Activated T-helper 2 cell treated with anti-CD3 and anti-CD28 coated beads, Interferon-gamma antibody, Interleukin-2, Interleukin-4, amounts not matched to agents 10 μg/mL and 5 μg/mL and 100 μg/mL, durations not matched to agents 14 hours and 24 hours and 36 hours (primary cell): ENCODE measurements at places on chromosomes 12 and 14.

DNA sequence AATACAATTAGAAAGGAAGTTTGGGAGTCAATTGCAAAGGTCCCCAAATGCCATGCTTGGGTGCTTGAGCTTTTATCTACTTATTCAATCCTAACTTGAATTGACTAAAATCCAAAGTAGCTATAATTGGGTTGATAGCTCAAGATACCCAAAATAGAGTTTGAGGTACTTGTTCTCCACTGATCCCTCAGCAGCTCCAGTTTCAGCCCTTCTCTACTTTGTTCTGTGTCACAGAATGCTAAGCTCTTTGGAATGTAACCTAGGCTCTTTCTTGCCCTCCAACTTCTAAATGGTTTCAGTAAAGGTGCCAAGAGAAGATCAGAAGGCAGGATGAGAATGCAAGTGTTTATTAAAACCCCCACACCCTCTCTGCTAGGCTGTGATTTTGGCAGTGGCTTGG is 251.4 kb upstream of the CLEC14A start:
- no peak overlapping the region for H3K4me3 ChIP-seq
- H3K4me1 ChIP-seq = no peaks in the 10 kb centered on the region
- DNase-seq = no peak
- no peaks in the 10 kb centered on the region for H3K27me3 ChIP-seq

- H3K36me3 ChIP-seq = no peaks in the 10 kb centered on the region
- H3K4me3 ChIP-seq = no peak overlapping the region
- H3K27me3 ChIP-seq = peaks cover 7% of the 10 kb centered on the region
- H3K27ac ChIP-seq = no peak overlapping the region
Observed at GRCh38 chr12:95096378-95096777, 23.0 kb upstream of the NR2C1 start.

GRCh38 chr14:39469094-39469710 is 37.0 kb upstream of the FBXO33 start:
- H3K4me1 ChIP-seq = peaks cover 2% of the 10 kb centered on the region
- no peak overlapping the region for H3K27ac ChIP-seq
- DNase-seq = no peak
- H3K27me3 ChIP-seq = peaks cover 10% of the 10 kb centered on the region

DNA sequence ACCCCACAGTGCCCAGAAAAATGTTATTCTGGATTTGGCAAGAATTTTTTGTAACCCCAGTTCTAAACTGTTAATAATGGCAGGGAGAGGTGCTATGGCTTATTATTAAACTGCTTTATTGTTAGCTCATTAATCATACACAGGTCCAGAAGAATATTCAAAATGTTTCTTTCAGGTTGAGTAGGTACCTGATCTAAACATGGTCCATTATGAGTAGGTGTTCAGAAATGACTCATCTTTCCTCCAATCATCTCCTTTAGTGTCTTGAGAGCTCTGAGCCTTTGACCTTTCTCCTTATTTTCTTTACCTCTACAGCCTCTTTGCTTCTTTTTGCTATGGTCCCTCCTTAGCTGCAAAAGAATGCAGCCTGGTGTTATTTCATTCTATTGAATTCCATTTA is 211.0 kb upstream of the GARIN6 start:
- peaks cover 12% of the 10 kb centered on the region for H3K4me1 ChIP-seq
- H3K4me3 ChIP-seq = no peak overlapping the region
- no peaks in the 10 kb centered on the region for H3K36me3 ChIP-seq

- H3K27ac ChIP-seq = no peak overlapping the region
- H3K4me1 ChIP-seq = peaks cover 2% of the 10 kb centered on the region
- no peak overlapping the region for H3K4me3 ChIP-seq
- no peaks in the 10 kb centered on the region for H3K27me3 ChIP-seq
- DNase-seq = no peak
Observed at GRCh38 chr12:67148265-67148664, 120.9 kb upstream of the CAND1 start.

- peaks cover 27% of the 10 kb centered on the region for H3K27me3 ChIP-seq
- no peak overlapping the region for H3K27ac ChIP-seq
- peak overlapping the region; percentile 63 for H3K4me3 ChIP-seq
- H3K4me1 ChIP-seq = peaks cover 6% of the 10 kb centered on the region
Observed at GRCh38 chr12:49967777-49968250, 4.9 kb upstream of the AQP6 start.

DNA sequence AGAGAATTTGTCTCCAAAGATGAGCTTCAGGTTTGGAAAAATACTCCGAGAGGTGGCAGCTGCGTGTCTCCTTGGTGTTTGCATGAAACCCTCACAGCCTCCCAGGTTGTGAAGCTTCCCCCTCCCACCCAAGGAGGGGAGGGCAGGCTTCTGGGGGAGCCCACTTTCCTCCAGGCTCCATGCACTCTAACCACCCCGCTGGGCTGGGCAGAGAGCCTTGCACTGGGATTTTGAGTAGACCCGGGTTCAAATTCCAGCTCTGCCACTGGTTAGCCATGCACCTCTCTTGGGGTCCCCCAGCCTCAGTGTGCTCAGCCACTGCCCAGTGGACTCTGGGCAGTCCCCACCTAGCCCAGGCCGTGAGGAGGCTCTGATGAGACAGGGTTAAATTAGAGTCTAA is 4.3 kb upstream of the DLK1 start:
- H3K27ac ChIP-seq = no peak overlapping the region
- H3K4me1 ChIP-seq = no peaks in the 10 kb centered on the region
- H3K27me3 ChIP-seq = peaks cover 19% of the 10 kb centered on the region
- H3K36me3 ChIP-seq = no peaks in the 10 kb centered on the region

GRCh38 chr12:80717856-80718255 is 1.1 kb downstream of the MYF5 start:
- peaks cover 32% of the 10 kb centered on the region for H3K27me3 ChIP-seq
- H3K4me1 ChIP-seq = no peaks in the 10 kb centered on the region
- no peak for DNase-seq
- no peak overlapping the region for H3K27ac ChIP-seq
- H3K4me3 ChIP-seq = no peak overlapping the region

GRCh38 chr14:55547650-55548315 is 32.2 kb upstream of the KTN1 start:
- peaks cover 1% of the 10 kb centered on the region for H3K4me1 ChIP-seq
- H3K4me3 ChIP-seq = no peak overlapping the region
- no peaks in the 10 kb centered on the region for H3K36me3 ChIP-seq
- peaks cover 7% of the 10 kb centered on the region for H3K27me3 ChIP-seq
- no peak overlapping the region for H3K27ac ChIP-seq

DNA sequence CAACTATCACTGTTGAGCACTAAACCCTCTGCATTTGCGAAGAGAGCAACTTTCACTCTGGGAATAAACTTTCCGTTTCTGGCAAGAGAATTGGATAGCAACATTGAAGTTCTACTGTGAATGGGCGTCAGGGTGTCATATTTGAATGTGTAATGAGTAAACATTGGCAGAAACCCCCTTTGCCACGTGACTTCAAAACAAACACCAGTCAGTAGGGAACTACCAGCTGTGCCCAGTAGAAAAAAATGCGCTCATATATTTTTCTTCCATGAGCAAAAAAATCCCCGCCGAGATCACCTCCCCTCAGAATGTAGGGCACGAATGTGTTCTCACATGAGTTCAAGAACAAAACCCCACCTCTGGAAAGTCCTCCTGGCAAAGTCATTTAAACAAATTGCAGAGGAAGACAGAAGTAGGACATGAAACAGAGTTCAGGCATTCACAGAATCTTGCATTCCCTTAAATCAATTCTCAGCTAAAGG is 80.6 kb downstream of the BTG1 start:
- H3K27me3 ChIP-seq = no peaks in the 10 kb centered on the region
- no peak for DNase-seq
- H3K27ac ChIP-seq = peak overlapping the region; percentile 54
- peaks cover 45% of the 10 kb centered on the region for H3K4me1 ChIP-seq
- H3K4me3 ChIP-seq = no peak overlapping the region

- no peak for DNase-seq
- H3K4me3 ChIP-seq = no peak overlapping the region
- peaks cover 15% of the 10 kb centered on the region for H3K27me3 ChIP-seq
- H3K4me1 ChIP-seq = peaks cover 26% of the 10 kb centered on the region
- H3K27ac ChIP-seq = no peak overlapping the region
Observed at GRCh38 chr14:55126034-55126433, 3.0 kb upstream of the LGALS3 start.

DNA sequence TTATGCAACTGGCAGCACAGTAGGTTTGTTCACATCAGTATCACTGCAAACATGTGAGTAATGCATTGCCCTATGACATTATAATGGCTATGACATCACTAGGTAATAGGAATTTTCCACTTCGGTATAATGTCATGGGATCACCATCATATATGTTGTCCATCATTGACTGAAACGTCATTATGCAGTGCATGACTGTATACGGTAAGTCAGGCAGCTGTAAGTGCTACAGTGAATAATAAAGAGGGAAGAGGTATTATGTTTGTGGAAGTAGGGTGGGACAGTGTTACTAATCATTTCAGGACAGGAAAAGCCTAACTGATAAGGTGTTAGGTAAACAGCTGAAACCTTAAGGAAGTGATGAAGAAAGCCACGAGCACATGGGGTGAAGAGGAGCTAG is 68.1 kb downstream of the ANO4 start:
- DNase-seq = no peak
- H3K4me1 ChIP-seq = no peaks in the 10 kb centered on the region
- H3K27me3 ChIP-seq = no peaks in the 10 kb centered on the region
- H3K4me3 ChIP-seq = no peak overlapping the region
- H3K36me3 ChIP-seq = no peaks in the 10 kb centered on the region

DNA sequence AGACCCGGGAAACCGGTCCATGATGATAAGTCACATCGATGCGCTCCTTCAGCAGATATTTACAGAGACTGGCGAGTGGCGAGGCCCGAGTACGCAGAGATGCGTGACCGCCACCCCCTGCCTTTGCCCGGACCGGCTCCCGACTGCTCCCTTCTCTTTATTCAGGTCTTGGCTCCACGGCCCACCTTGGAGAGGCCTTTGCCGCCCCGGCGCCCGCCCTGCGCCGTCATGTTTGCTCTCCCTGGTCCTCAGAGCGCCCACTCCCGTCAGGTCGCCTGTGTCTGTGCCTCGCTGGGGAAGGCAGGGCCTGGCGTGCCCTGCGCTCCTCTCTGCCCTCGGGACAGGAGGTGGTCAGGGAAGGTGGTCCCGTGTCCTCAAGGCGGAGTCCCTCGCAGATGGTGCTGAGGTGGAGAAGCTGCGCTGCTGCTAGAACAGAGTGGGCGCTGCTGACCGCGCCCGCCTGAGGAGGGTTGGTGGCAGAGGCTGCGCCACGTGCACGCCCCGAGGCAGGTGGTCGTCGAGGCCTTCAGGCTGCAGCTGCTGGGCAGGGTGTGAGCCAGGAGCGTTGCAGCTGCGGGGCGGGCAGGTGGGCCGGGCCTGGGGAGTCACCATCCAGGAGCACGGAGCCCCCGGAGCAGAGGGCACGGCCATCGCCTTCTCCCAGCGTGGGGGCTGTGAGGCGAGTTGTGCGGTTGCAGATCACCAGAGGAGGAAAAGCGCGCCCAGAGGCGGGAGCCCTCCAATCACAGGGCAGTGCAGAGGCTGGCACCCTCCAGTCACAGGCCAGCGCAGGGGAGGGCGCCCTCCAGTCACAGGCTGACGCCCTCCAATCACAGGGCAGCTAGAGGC is 27.2 kb downstream of the DDX51 start:
- H3K36me3 ChIP-seq = peaks cover 24% of the 10 kb centered on the region
- no peak overlapping the region for H3K4me3 ChIP-seq
- H3K4me1 ChIP-seq = no peaks in the 10 kb centered on the region
- DNase-seq = no peak
- H3K27ac ChIP-seq = no peak overlapping the region

GRCh38 chr12:78396538-78396937 is 468.0 kb upstream of the SYT1 start:
- H3K36me3 ChIP-seq = no peaks in the 10 kb centered on the region
- H3K4me1 ChIP-seq = no peaks in the 10 kb centered on the region
- no peaks in the 10 kb centered on the region for H3K27me3 ChIP-seq
- DNase-seq = no peak
- no peak overlapping the region for H3K27ac ChIP-seq

- no peak overlapping the region for H3K4me3 ChIP-seq
- H3K36me3 ChIP-seq = no peaks in the 10 kb centered on the region
- peaks cover 7% of the 10 kb centered on the region for H3K4me1 ChIP-seq
- no peak overlapping the region for H3K27ac ChIP-seq
Observed at GRCh38 chr12:1470051-1470450, 124.3 kb downstream of the FBXL14 start.

- H3K4me3 ChIP-seq = no peak overlapping the region
- peaks cover 13% of the 10 kb centered on the region for H3K27me3 ChIP-seq
- H3K36me3 ChIP-seq = no peaks in the 10 kb centered on the region
- H3K27ac ChIP-seq = no peak overlapping the region
- no peaks in the 10 kb centered on the region for H3K4me1 ChIP-seq
Observed at GRCh38 chr12:62841846-62842245, 93.1 kb downstream of the PPM1H start.

- DNase-seq = peak; percentile 36
- H3K27me3 ChIP-seq = no peaks in the 10 kb centered on the region
- peaks cover 8% of the 10 kb centered on the region for H3K4me1 ChIP-seq
- H3K27ac ChIP-seq = no peak overlapping the region
Observed at GRCh38 chr14:56339855-56340701, 221.9 kb downstream of the PELI2 start.

DNA sequence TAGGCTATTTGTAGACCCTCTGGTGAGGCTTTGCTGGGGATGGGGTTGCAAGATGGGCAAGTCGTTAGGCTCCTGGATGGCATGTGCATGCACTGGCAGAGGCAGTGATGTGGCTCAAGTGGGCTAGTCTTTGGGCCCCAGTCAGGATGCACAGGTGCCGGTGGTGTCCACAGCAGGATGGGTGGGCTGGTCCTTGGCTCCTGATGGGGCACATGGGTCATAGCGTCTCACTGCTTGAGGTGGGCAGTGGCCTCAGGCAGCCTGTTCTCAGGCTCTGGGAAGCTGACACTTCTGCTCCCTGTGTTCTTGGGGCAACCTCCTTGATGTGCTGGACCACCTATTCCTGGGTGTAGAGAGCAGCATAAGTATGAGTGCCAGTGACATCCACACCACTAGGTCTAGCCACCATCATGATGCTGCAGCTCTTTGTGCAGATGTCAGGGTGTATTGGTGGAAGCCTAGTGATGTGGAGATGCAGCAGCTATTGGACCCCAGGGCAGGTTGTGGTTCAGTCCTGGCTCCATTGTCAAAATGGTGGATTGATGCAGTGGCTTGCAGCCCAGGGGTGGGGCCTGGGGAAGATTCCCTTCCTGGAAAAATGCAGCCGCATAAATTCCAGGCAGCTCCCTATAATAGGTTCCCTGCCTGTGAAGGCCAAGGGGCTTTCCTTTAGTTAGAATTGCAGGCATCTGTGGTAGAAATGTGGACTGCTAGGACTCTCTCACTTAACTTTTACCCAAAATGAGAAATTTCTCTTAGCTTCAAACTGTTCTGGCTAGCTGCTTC is 742.5 kb upstream of the MDGA2 start:
- H3K27ac ChIP-seq = no peak overlapping the region
- DNase-seq = no peak
- no peaks in the 10 kb centered on the region for H3K36me3 ChIP-seq
- H3K27me3 ChIP-seq = no peaks in the 10 kb centered on the region
- H3K4me1 ChIP-seq = no peaks in the 10 kb centered on the region
- no peak overlapping the region for H3K4me3 ChIP-seq

- H3K27ac ChIP-seq = no peak overlapping the region
- no peaks in the 10 kb centered on the region for H3K27me3 ChIP-seq
- no peak for DNase-seq
- H3K4me1 ChIP-seq = peaks cover 4% of the 10 kb centered on the region
- H3K36me3 ChIP-seq = peaks cover 36% of the 10 kb centered on the region
Observed at GRCh38 chr14:105050551-105050897, 14.7 kb downstream of the GPR132 start.
